ENCODE measurements at places on chromosomes 5 and 9. TPM values are rescaled to one million over a fixed set of nuclear protein-coding genes. Genes with fewer than 3 reads are reported as not detected.

SPOUT1 gene
- total RNA-seq, result 64.9 TPM

NRARP gene
- 3.1 TPM for total RNA-seq

DNA sequence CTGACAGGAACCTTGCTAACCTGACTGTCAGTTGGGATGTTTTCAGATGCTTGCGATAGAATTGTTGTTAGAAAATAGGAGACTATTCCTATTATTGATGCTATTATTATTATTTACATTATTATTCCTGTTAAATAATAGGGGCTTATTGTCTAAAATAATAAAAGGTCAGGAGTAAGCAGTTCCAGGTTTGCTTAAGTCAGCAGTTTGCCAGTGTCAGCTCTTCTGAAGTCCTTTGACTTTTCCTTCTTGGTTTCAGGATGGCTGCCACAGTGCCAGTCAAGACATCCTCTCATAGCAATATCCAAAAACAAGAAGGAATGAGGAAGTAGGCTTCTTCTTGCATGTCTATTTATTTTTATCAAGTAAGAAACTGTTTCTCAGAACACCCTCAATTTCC, 141.7 kb upstream of the MARCHF11 start:
- no peak for DNase-seq

DNA sequence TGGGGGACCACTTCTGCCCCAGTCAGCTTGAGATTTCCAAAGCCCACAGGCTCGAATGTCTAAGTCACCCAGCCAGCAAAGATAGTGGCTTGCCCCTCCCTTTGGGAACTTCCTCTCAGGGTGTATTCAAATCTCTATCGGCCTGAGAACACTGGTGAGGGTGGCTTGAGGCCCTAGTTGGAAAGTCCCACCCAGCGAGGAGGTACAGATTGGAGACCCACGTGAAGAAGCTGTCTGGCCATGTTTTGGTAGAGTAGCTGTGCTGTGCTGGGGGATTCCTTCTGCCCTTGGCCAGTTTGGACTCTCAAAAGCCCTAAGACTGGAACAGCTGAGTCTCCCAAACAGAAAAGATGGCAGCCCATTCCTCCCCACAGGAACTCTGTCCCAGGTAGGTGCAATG, 172.7 kb upstream of the RIOK2 start:
- no peak for DNase-seq

- no peak for DNase-seq
These were observed 2.8 kb downstream of the TENT4A start for GRCh38 chr5:6715758-6716628.

- peak; percentile 46 for DNase-seq
These were observed 483 bp downstream of the G3BP1 start for GRCh38 chr5:151772029-151772845.

Data from activated naive CD4-positive, alpha-beta T cell treated with anti-CD3 and anti-CD28 coated beads, Interleukin-2, amount 50 U/mL, for 72 hours (primary cell).